ENCODE measurements at places on chromosomes 4 and X.

DNA sequence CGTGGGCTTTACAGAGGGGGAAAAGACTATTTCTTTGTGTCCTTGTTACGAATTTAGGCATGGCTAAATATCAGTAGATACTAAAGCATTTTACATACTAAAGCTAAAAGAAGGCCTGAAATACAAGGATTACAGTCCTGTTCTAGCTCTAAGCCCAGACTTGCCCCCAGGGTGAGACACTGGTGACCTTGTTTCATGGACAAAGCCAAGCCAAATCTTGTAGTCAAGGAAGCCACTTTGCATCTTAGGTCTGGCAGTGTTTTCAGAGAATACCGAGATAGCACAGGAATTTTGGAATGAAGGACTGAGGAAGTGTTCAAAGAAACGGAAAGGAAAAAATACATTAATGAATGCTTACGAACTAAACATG is 733 bp upstream of the G3BP2 start:
- DNase-seq: no peak

- no peak for DNase-seq
These were observed 8.0 kb upstream of the ANXA3 start for GRCh38 chr4:78543424-78544125.

GRCh38 chr4:92172203-92172602 is 131.6 kb upstream of the GRID2 start:
- no peak for DNase-seq

DNA sequence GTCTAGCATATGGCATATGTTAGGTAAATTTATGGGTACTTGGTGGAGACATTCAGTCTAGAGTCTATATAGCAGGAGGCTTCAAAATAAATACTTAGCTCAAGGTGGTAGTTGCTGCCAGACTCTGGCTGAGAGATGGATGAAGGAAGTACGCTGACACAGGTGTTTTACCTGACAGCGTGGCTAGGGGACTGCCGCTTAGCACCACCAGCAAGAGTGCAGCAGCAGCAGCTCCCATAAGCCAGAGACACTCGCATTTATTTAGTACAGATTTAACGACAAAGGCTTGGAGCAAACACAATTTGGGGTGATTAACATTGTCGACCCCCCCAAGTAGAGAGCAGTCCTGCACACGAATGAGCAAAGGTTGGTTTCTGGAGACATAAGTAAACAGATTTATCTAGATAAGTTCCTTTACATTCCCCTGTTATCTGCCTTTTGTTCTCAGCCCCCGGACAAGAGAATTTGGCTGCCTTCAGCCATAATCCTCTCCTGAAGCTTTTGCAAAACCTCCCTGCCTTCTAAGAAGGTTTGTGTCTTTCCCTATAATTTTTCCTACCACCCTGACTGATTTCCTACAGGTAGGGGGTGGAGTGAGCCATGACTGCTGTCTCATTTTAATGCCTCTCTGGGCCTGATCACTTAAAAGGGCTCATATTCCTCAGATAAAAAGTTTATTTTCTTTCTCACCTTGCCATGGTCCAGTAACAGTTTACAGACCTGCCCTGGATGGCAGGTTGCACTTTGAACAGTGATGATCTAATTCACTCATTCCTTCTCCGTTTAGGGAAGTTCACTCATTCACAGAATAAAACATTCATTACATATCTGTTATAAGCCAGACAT is 64.6 kb downstream of the RHOH start:
- no peak for DNase-seq

DNA sequence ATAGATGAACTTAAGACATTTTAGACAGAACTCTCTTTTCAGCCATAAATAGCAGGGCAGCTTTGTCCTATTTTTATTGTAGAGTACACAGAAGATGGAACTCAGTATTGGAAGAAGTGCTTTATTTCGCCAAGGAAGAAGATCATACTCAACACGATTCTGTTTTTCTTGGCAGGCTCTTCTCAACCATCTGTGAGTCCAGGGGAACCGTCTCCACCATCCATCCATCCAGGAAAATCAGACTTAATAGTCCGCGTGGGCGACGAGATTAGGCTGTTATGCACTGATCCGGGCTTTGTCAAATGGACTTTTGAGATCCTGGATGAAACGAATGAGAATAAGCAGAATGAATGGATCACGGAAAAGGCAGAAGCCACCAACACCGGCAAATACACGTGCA is 37.6 kb downstream of the KIT start:
- no peak for DNase-seq

DNA sequence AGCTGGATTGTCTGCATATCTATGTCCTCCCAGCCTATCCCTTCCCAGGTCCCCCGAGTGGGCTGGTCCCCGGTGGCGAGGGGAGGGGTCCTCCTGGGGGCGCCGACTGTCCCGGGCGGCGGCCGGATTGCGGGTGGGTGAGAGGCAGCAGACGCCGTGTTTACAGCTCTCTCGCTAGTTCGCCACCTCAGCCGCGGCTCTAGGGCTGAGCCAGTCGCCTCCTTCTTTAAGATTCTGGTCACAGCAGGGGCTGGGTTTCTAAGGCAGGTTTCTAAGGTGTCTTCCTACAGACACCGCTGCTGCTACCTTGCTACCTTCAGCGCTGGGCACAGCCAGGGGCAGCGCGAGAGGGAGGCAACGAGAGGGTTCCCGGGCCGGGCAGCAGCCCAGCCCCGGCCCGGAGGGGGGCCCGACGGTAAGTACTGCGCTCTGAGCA is 57.2 kb downstream of the FRMPD3 start:
- no peak for DNase-seq

- no peak for DNase-seq
These were observed 2313.1 kb upstream of the AGA start for GRCh38 chr4:179755322-179755721.

Data from EL (cell line).